ENCODE measurements at places on chromosomes 4 and X.

- no peak for DNase-seq
These were observed 292.5 kb downstream of the USP46 start for GRCh38 chr4:52366621-52367020.

DNA sequence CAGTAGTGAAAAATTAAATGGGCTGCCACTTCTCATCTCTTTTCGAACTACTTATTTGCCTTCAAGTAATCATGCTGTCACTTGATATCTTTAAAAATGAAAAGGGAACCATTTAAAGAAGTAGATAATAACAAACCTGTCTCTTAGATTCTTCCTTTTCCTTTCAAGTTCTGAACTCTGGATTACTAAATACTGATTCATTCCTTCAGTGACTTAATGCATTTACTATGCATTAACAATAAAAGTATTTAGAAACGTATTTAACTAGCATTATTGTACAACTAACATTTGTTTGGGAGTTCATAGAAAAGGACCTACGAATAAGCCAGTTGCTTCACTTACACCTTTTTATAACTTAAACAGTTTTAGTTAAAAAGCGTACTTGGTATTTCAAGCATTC, 61.1 kb upstream of the RAB33B start:
- DNase-seq: no peak

DNA sequence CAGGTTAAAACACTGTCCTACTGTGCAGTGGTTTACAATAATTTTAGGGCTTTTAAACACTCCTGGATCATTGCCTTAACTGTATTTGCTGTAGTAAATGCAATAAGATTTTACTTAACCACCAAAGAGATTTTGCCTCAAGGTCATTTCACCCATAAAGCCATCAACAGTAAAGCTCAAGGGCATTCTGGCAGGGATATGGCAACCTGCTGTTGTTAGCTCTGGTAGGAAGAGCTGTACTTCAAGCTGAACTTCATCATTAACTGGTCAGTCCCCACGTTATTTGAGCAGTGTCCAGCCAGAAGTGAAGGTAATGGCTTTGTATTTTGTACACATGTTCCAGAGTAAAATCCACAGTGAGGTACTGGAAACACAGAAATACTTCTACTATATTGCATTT, 26.9 kb upstream of the MAOA start:
- no peak for DNase-seq

DNA sequence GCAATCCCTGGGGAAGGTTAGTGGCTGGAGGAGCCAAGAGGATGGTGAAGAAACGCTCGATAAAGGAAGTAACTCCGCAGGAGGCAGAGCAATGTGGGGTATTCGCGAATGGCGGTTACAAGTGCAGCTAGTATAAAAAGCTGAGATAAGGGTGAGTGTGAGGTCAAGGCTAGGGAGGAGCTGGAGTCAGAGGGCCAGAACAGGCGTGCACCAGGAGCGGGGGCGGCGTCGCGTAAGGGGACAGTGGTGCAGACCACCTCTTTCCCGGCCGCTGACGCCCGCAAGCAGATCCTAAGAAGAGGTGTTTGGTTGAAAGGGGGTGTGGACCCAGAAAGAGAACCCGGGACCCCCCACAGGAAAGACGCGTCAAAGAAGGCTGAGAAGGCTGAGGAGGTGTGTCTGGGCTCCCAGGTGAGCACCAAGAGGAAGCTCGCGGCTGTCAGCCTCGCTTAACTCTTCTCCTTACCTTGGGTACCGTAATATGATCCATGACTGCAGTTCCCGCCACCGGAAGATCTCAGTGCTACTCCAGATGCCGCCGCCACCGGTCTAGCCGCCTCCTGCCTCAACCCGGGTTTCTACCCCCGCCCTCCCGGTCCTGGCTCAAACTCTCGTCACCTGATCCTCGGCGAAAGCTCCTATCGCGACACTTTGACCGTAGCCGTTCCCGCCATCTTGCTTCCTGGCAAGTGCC, at the start of gene MTMR8:
MTMR8 (minus strand) TSS at position 579 of the 694 bp plus-strand sequence; CDS start at position 490, 89 bp downstream.
- no peak for DNase-seq

DNA sequence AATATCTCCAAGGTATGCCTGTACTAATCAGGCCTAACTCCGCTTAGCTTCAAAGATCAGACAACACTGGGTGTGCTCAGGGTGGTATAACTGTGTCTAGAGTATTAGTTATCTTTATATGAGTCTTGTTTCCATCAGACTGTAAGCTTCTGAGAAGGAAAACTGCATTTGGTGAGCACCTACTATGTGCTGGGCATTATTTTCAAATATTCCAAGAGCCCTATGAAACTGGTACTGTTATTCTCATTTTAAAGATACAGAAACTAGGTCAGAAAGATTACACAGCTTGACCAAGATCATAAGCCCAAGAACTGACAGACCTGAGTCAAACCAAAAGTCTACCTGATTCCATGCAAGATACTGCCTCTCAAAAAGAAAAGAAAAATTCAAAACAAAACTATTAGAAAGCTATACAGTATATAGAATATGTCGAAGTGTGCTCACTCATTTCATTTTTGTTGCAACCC, 44.4 kb downstream of the LRBA start:
- DNase-seq: no peak

DNA sequence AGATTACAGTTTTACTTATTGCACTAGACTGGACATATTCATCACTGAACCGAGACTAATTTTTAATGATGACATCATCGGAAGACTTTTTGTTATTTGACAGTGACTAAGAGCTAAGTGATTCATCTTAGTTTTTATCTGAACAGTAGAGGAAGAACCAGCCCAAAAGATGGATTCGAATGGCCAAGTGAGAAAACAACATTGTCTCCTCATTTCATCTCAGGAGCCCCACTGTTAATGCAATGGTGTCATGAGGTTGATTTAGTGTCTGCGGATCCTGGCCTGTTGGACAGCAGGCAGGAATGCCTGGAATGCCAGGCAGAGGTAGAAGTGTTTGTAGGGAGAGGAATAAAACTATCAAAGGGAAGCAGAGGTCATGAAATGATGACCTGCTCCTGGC, 37.8 kb upstream of the HPF1 start:
- DNase-seq: no peak

- no peak for DNase-seq
These were observed 141.0 kb downstream of the ARX start for GRCh38 chrX:24874604-24875247.

- no peak for DNase-seq
These were observed 534.9 kb upstream of the DIPK2B start for GRCh38 chrX:45735571-45735970.

DNA sequence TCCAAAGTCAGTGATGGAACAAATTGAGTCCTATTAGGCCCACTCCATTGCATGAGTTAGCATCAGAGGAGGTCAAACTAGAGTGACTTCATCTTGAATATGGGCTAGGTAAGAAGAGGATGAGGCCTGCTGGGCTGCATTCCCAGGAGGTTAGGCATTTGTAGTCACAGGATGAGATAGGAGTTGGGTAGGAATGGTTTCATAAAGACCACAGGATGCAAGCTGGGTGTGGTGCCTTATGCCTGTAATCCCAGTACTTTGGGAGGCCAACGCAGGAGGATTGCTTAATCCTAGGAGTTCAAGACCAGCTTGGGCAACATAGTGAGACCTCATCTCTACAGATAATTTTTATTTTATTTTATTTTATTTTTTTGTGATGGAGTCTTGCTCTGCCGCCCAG, 26.8 kb downstream of the PDGFRA start:
- DNase-seq: no peak

DNA sequence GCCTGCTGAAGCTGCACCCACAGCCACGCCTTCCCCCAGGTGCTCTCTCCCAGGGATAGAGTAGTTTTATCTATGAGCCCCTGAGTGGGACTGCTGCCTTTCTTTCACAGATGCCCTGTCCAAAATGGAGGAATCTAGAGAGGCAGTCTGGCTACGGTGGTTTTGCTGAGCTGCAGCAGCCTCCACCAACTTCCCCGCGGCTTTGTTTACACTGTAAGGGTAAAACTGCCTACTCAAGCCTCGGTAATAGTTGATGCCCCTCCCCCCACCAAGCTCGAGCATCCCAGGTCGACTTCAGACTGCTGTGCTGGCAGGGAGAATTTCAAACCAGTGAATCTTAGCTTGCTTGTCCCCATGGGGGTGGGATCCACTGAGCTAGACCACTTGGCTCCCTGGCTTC, 84.5 kb downstream of the PRKG2 start:
- DNase-seq: no peak

- no peak for DNase-seq
These were observed 330.5 kb upstream of the ZFP42 start for GRCh38 chr4:187665086-187665485.

GRCh38 chrX:118373538-118373937, 27.6 kb downstream of the WDR44 start:
- no peak for DNase-seq

DNA sequence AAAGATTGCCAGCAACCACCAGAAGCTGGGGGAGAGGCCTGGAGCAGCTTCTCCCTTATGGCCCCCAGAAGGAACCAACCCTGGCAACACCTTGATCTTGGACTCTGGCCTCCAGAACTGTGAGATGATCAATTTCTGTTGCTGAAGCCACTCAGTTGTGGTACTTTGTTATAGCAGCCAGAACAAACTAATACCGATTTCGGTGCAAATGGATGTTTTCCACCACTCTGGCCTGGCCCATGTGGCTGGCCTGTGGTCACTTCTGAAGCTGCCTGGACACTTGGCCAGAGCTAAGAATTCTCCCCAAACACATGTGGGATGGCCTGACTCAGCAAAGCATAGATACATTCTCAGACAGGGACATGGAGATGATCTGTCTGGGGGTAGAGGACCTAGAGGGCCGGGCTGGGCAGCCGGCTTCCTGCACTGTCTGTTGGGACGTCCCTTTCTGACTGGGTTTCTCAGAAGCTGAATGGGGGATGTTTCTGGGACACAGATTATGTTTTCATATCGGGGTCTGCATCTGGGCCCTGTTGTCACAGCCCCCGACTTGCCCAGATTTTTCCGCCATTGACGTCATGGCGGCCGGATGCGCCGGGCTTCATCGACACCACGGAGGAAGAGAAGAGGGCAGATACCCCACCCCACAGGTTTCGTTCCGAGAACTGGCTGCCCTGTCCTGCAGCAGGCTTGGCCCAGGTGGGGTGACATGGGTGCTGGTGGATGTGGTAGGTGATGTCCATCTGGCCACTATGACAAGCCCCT, 4.1 kb downstream of the FOXP3 start:
- DNase-seq: no peak

- no peak for DNase-seq
These were observed 6.1 kb downstream of the UBQLN2 start for GRCh38 chrX:56569378-56570057.

DNA sequence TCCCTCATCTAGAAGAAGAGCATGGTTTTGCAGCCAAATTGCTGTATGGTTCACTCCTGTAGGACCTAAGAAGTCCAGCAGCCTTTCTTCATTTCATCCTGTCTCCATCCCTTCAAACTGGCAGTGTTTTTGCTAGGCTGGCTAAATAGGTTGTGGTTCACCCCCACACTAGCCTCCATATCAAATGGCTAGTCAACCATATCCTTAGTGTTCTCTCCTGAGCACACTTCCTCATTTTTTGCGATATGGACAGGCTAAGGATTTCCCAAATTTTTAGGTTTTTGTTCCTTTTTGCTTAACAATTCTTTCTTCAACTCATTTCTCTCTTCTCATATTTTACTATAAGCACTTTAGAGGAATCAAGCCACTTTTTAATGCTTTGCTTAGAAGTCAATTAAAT, 98.8 kb upstream of the NOCT start:
- DNase-seq: no peak

- no peak for DNase-seq
These were observed 11.5 kb downstream of the PRPS2 start for GRCh38 chrX:12802741-12803140.

DNA sequence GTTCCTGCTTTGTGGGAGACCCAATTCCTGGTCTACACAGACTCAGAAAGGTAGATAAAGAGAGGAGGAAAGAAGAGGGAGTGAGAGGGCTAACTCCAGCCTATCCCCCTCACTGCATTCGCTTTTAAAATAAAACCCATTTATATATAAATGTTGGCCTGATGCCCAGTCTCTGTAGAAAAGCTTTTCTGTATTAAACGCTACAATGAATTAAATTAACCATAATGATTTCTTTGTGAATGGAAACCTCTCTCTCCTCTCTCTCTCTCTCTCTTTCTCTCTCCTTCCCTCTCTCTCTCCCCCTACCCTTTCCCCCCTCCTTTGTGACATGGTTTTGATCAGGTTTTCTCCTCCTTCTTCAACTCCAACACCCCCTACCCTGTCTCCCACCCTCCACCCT, 34.8 kb downstream of the PJA1 start:
- DNase-seq: no peak

GRCh38 chrX:47687263-47687662, 28.3 kb upstream of the UXT start:
- DNase-seq: no peak

DNA sequence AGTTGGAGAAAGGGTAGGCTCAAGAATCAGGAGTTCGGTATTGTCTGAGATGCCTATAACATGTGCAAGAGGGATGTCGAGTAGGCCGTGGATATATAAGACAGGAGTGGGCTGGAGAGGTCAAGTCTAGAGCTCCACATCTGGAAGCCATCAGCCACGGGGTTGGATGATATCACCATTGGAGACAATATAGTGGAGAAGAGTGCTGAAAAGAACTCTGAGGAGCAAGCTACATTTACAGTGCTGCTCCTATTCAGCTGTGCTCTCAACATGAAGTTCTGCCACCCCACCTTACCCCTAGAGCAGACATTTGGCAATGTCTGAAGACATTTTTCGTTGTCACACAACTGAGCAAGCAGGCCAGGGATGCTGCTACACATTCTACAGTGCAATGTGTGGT, 20.9 kb upstream of the PLAC1 start:
- no peak for DNase-seq

- DNase-seq: no peak
These were observed 471.6 kb downstream of the ZIC3 start for GRCh38 chrX:138037548-138037947.

DNA sequence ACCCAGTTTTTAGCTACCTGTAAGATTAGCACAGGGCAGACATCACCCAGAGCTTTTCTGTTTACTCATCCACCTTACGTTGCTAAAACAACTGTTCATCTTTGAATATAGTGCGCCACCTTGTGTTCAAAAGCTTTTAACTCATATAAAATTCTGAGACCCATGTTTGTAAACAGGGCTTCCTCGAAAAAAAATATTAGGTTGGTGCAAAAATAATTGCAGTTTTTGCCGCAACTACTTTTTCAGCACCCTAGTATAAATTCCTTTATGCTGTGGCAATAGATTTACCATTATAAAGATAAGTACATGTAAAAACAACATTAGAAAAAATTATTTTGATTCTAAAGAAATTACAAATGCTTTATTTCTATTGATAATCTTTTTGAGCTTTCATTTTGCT, 147.9 kb downstream of the LRBA start:
- DNase-seq: no peak

Measured in cortex of kidney (tissue), 1 donor.